ENCODE measurements at places on chromosomes 3 and 15. TPM values are rescaled to one million over a fixed set of nuclear protein-coding genes. Genes with fewer than 3 reads are reported as not detected.

DNA sequence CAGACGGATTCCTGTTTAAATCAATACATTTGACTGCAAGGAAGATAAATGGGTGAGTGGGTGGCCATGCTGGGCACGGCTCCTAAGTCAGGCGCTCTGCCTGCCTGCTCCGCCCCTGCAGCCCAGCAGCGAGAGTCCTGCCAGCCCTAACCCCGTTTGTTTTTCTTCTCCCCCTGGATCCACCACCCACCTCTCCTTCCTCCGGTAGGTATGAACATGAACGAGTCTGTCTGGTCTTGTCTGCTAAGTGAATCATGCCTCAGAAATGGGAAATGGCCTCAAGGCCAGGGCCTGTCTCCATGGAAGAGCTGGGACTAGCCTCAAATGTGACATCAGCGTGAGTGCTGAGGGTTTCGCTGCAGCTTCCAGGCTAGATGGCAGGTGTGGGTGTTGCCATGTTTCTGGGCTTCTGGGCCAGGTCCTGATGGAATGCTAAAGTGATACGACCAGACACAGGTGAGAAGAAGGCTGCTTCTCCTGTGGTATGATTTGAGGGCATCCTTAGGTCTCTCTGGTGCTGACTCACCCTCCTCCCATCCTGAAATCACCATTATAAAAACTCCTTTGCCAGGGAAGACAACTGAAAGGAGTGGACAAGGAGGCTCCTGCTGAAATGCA lies 5.6 kb upstream of the FEM1B start:
- DNase-seq: peak; percentile 70

DNA sequence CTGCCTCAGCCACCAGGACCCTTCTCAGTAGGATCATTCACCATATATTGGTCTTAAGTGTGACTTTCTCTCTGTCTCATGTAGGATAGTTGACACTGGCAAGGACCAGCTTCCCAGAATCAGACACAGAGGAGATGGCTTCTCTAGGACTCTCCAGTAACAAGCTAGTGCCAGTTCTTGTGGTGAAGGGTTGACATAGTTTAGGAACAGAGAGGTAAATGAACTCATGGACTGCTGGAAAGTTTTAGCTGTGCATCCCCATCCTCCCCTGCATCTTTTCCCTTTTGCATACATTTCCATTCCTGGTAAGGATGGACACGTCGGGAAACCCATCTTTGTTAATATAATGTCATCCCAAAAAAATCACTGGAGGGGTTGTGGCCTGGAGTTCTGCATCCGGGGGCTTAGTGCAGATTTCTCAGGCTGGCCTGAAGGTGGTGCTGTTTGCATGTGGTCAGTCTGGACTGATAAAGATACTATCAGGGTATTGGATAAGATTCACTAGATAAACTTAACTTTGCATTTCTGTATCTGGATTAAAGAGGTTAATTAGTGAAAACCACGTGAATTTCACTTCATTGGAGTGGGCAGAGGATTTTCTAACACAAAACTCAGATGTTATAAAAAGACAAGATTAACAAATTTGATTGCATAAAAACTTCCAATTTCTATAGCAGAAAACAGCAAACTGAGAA lies 110.8 kb downstream of the TBC1D2B start:
- peak; percentile 62 for DNase-seq

DNA sequence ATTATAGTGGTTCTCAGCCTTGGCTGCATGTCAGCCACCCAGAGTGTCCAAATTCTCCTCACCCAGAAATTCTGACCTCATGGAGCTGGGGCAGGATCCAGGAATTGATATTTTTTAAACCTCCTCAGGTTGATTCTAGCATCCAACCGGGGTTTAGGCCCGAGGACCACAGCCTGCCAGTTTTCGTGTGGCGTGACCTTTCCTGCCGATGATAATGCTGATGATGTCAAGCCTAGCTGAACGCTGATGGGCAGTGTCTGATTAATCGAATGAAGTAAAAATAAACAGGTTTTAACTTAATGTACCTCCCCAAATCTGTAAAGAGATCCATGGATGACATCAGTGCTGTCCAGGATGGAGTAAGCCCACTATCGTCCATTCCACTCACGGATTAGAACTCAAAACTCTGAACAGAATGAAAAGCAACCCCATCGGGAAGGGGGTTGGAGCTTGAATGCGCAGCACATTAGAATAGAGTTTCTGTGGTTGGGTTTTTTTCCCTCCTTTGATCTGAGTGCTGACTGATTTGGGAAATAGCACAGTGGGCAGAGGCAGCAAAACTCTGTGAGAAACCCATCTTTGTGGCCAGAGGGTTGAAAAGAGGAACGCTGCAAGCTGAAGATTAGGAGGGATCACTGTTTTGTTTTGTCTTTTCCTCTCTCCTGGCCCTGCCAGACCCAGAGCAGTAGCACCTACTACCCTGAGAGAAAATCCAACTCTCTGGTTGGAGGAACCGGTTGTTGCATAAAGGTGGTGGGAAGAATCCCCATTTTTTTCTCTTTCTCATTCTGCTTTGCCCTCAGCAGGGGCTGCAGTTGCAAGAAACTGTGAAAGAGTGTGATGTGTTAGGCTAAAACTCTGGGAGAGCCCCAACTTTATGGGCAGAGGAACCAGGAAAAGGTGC lies 153.9 kb downstream of the APBA2 start:
- no peak for DNase-seq

- no peak for DNase-seq
Observed at GRCh38 chr3:71713041-71713440, 12.2 kb downstream of the EIF4E3 start.

DNA sequence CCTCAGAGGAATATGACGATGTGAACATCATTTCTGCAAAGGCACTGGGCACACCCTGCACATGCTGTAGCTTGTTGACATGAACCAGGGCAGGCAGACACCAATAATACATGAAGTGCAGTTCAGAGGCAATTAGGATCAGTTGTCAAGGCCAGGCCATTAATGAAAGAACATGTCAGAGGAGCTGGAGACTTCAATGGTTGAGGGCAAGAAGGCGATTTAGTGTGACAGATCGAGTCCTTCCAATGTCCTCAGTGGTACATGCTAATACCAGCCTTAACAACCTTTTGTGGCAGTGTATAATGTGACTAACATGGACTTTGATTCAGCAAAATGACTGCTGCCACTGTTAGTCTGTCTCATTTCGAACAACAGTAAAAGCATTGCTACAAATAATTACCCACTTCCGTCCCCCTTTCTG lies 205.2 kb upstream of the NANOGP8 start:
- no peak for DNase-seq

- DNase-seq: no peak
Observed at GRCh38 chr15:28147801-28148200, 48.7 kb upstream of the OCA2 start.

DNA sequence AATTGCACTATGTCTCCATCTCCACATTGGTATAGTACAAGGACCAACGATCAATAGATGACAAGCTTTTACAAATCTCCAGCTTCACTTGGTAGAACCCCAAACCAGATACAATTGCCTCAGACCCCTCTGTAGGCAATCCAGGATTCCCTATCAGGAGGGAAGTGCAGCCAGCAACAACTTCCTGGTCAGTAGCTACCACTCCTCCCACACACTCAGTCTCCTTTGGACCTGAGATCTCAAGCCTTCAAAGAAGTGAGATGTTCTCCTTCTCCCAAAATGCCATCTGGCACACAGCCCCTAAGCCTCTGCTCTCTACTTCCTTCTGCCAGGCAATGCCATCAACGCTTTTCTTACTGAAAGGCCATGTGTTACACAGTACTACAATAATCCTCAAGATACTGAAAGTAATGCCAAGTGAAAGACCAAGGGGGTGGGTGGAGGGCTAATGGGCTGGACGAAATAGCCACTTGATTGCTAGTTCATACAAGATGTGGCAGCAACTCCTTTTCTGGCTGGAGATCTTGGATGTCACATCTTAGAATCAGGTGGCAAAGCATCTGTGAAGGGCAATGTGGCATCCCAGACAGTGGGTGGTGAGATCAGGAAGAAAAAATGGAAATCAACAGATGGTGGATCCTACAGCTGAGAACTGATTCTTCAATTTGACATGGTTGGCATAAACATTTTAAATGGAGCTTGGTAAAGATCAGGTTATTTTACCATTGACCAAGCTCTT lies 75.3 kb upstream of the ACP3 start:
- peak; percentile 57 for DNase-seq

DNA sequence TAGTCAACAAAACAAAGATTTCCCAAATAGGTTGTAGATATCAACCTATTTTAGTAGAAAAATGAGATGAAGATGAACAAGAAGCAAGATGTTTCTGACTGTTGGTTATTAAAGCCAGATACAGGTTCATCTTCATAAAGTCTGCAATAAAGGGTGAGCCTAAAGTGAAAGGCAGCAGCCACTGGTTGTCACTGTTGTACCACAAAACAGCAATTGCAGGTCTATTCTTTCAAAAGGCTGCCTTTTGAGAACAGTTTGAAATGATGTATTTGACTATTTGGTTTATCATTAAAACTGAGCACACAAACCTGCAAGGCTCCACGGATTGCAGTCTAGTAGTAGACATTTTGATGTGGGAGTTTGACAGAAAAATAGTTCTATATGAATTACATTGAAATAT lies 543.4 kb downstream of the GBE1 start:
- no peak for DNase-seq

DNA sequence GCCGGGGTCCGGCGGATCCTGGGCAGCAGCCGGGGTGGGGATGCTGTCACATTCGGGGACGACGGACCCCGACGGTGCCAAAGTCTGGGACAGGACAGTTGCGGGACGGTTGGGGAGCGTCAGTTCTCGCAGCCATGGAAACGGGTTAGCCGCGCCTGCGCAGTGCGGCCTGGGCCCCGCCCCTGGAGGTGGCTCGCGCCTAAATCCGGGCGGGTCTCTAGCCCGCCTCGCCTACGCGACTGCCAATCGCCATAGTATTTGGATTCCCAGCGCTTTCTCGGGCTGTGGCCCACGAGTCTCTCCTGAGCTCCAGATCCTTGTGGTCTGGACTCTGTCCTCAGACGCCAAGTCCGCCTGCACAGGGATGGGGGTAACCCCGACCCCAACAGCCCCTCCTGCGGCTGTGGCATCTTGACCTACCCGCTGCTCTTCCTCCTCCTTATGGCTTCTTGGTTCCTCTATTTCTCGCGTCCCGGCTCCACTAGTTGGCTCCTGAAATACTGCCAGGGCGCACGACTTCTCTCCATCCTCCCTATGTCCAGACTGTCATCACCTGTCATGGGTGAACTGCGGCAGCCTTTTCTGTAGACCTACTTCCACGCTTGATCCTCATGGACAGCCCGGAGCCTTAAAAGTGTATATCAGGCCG lies at the start of gene ZMYND10:
Gene ZMYND10 (minus strand): TSS at position 147 of the 649 bp plus-strand sequence. CDS start 153 bp downstream, outside the sequence.
- DNase-seq: no peak

GRCh38 chr3:5191555-5192304 lies 4.2 kb downstream of the EDEM1 start:
- no peak for DNase-seq

GRCh38 chr3:24263069-24263668 lies 231.5 kb downstream of the THRB start:
- DNase-seq: no peak

GRCh38 chr3:38229036-38229435 lies 36.6 kb upstream of the SLC22A13 start:
- peak; percentile 17 for DNase-seq

DNA sequence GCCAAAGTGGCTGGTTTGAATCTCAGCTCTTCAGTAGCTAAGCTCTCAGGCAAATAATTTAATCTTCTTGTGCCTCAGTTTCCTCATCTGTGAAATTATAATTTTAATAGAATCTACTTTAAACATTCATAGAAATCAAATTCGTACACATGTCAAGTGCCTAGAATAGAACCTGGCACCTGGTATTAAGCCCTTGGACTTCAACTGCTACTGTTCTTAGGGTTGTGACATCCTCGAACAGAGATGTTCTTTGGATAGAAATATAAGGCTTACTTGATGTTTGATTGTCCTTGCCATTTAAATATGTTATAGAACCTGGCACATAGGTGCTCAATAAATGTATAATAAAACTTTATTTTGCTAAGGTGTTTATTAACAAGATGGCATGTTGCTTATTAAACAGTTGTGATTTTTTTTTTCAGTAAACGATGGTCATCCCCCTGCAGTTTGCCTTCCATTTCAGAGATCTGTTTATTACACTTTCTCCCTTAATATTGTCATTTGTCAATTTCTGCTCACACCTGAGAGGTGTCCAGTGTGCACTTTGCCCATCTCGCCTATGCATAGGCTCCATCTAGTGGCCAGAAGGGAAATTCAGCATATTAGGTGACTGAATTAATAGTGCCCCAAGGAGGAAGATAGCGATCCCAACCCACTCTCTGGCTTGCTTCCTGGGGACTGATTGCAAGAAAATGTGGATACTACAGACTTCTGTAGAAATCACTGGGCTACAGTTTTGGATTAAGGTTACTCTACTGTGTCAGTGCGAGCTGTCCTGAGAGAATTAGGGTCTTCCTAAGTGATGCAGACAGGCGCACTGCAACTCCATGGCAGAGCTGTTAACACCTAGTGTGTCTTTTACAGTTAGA lies 10.7 kb downstream of the IGF1R start:
- DNase-seq: peak; percentile 59

DNA sequence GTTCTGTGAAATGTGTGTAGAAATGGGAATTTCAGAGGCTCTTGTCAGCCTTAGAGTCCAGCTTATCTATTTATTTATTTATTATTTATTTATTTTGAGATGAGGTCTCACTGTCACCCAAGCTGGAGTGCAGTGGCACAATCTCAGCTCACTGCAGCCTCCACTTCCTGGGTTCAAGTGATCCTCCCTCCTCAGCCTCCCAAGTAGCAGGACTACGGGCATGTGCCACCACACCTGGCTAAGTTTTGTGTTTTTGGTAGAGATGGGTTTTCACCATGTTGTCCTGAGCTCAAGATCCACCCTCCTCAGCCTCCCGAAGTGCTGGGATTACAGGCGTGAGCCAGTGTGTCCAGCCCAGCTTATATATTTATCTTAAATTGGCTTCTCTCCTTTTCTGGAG lies 11.5 kb downstream of the CNOT10 start:
- DNase-seq: no peak

GRCh38 chr3:172607305-172608121 lies 84.3 kb upstream of the TNFSF10 start:
- DNase-seq: no peak

DNA sequence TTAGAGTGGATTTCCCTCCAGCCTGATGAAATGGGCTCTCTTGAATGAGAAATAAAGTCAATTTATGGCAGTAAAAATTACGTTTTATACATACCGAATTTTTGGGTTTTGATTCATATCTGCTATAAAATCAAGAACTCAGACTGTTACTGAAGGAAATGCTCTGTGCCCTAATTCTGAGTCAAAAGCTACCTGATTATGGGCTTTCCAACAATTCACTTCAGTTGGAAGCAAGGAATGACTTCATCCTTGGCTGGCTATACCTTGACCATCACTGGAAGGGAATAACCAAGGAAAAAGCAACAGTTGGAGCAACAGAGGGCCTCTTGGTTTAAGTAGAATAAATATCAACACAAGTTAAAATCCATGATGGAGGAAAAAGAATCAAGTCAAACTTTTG lies 88.6 kb downstream of the ZNF385D start:
- no peak for DNase-seq

DNA sequence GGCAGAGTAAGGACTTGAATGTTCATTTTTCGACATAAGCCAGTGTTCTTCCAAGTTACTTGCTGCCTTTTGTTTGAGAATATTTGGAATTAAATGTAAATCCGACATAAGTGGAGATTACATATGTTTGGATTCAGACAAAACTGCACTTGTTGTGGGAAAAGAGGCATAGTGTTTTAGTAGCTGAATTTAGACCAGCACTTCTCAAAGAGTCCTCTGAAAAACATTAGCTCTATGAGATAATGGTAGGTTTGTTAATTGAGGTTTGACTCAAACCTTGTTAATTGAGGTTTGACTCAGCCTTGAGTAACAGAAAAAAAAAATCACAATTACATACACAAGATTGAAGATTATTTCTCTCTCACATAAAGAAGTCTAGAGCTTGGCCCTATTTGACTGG lies 132.5 kb downstream of the NSUN3 start:
- DNase-seq: no peak

GUCA1C gene
- not detected for total RNA-seq

ONECUT1 gene
- total RNA-seq: not detected

BRK1 gene
- 114 TPM for total RNA-seq

BSN gene
- total RNA-seq: 0.45 TPM

All from myocyte (in vitro differentiated cells).